Sigmoid colon (tissue), 7 donors: ENCODE measurements at places on chromosomes 11 and 22. TPM values are rescaled to one million over a fixed set of nuclear protein-coding genes. Genes with fewer than 3 reads are reported as not detected.

The HORMAD2 gene
- total RNA-seq, result not detected

The ANKK1 gene
- total RNA-seq, result 0.54 TPM

The KCNJ1 gene
- 0.81 TPM for total RNA-seq

The ENTHD1 gene
- total RNA-seq, result not detected

The TPBGL gene
- total RNA-seq, result 0.36 TPM

The CCDC73 gene
- total RNA-seq, result not detected

The KRTAP5-10 gene
- not detected for total RNA-seq

The SLC5A1 gene
- total RNA-seq, result not detected

The KRTAP5-9 gene
- not detected for total RNA-seq

The VPS26B gene
- 38.2 TPM for total RNA-seq

The PAMR1 gene
- total RNA-seq, result 19.7 TPM

The DDI1 gene
- not detected for total RNA-seq

The OOSP4B gene
- not detected for total RNA-seq

The MCHR1 gene
- not detected for total RNA-seq

The CASP5 gene
- not detected for total RNA-seq

The ARVCF gene
- total RNA-seq, result 14.6 TPM

The NFAM1 gene
- 1.8 TPM for total RNA-seq

The ACRV1 gene
- total RNA-seq, result not detected

The PTPN5 gene
- total RNA-seq, result 1.1 TPM

The CYTH4 gene
- total RNA-seq, result 8.9 TPM

The USP2 gene
- 0.71 TPM for total RNA-seq

The LRRC4C gene
- total RNA-seq, result 5.4 TPM

The UPK3A gene
- total RNA-seq, result not detected

The AMOTL1 gene
- 161 TPM for total RNA-seq

The MCM5 gene
- 15.0 TPM for total RNA-seq

The NEFH gene
- total RNA-seq, result 3.0 TPM

The PAX6 gene
- total RNA-seq, result not detected

The MS4A12 gene
- total RNA-seq, result not detected

The CLDN25 gene
- total RNA-seq, result not detected

The MEI1 gene
- not detected for total RNA-seq

The ENDOD1 gene
- total RNA-seq, result 20.4 TPM

The SMC1B gene
- not detected for total RNA-seq

The OVCH2 gene
- total RNA-seq, result not detected

The MYBPC3 gene
- total RNA-seq, result not detected

The NRXN2 gene
- total RNA-seq, result 20.5 TPM

The MORC2 gene
- total RNA-seq, result 21.0 TPM

The TMEM25 gene
- total RNA-seq, result 34.4 TPM

The RTN4R gene
- total RNA-seq, result 0.83 TPM

The MS4A6A gene
- total RNA-seq, result 64.3 TPM

The C22orf23 gene
- 0.36 TPM for total RNA-seq

The PHF21B gene
- total RNA-seq, result not detected

The C1QTNF5 gene
- total RNA-seq, result 29.9 TPM

The KCTD14 gene
- total RNA-seq, result 2.5 TPM

The SLC25A18 gene
- total RNA-seq, result 9.1 TPM

The SCO2 gene
- total RNA-seq, result not detected
